ENCODE measurements at places on chromosomes 1 and 21.

GRCh38 chr1:49526672-49527071 lies 497.1 kb downstream of the AGBL4 start:
- no peak for DNase-seq

- no peak for DNase-seq
These were observed 1.1 kb upstream of the OBSCN start for GRCh38 chr1:228206582-228207351.

DNA sequence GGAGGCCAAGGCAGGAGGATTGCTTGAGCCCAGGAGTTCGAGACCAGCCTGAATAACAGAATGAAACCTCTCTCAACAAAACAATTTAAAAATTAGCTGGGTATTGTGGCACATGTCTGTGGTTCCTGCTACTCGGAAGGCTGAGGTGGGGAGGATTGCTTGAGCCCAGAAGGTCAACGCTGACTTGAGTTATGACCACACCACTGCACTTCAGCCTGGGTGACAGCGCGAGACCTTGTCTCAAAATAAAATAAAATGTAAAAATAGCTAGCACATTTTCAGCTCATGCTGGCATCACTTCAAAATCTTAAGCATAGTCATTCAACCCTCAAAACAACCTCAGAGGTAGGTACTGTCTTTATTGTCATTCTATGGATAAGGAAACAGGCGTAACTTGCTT lies 6.4 kb downstream of the JAK1 start:
- no peak for DNase-seq

DNA sequence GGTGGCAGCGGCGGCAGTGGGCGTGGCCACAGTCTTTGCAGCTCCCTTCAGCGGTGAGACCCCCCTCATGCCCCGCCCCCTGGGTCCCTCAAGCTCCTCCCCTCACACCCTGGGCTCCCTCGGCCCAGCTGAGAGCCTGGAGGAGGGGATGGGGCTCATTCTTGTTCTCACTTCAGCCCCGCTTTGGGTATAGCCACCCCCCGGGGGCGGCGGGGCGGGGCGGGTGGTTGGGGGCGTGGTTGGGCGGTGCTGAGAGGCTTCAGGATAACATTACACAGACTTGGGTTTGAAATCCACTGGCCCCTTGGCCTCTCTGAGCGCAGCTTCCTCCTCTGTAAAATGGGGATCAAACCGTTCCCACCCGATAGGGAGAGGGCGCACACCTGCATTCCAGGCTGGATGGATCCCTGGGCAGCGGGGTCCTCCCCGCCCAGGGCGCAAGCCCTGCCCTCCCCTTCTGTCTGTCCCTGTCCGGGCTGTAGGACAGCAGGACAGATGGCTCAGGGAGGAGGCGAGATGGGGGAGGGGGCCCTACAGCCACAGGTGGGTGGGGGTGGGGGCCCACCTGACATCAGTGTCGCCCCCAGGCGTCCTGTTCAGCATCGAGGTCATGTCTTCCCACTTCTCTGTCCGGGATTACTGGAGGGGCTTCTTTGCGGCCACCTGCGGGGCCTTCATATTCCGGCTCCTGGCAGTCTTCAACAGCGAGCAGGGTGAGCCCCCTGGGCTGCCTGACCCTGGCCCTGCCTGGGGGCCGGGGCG lies 5.1 kb downstream of the CLCNKA start:
- no peak for DNase-seq

- no peak for DNase-seq
These were observed 64.5 kb upstream of the PLPPR5 start for GRCh38 chr1:99069146-99069545.

- no peak for DNase-seq
These were observed 19.1 kb upstream of the TMEM183A start for GRCh38 chr1:202987922-202988583.

DNA sequence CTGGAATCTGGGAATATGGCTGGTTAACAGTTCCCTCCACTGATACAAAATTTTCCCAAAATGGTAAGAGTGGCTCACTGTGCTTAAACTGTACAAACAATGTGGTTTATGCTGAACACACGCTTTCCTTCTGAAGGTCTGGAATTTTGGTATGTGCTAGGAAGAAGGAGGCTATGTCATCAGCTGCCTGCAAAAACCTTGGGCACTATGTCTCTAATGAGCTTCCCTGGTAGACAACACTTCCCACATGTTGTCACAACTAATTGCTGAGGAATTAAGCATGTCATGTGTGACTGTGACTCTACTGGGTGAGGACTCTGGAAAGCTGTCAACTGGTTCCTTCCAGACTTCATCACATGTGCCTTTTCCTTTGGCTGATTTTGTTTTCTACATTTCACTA lies 29.2 kb downstream of the IPP start:
- no peak for DNase-seq

GRCh38 chr1:246300626-246301549 lies 206.2 kb downstream of the SMYD3 start:
- no peak for DNase-seq

GRCh38 chr1:202268032-202268431 lies 73.7 kb downstream of the UBE2T start:
- DNase-seq = no peak

- no peak for DNase-seq
These were observed 25.7 kb downstream of the GPR161 start for GRCh38 chr1:168110896-168111545.

- DNase-seq = no peak
These were observed 25.3 kb downstream of the RRAGC start for GRCh38 chr1:38834221-38834782.

Data from RPMI7951 (cell line).